Glutamatergic neuron (in vitro differentiated cells): ENCODE measurements at places on chromosomes 6 and 20.

GRCh38 chr6:138377844-138378243, at the start of gene SMIM28:
Gene SMIM28 (plus strand): TSS chr6:138377905. CDS start chr6:138378073, 168 bp downstream.
- no peak for DNase-seq

DNA sequence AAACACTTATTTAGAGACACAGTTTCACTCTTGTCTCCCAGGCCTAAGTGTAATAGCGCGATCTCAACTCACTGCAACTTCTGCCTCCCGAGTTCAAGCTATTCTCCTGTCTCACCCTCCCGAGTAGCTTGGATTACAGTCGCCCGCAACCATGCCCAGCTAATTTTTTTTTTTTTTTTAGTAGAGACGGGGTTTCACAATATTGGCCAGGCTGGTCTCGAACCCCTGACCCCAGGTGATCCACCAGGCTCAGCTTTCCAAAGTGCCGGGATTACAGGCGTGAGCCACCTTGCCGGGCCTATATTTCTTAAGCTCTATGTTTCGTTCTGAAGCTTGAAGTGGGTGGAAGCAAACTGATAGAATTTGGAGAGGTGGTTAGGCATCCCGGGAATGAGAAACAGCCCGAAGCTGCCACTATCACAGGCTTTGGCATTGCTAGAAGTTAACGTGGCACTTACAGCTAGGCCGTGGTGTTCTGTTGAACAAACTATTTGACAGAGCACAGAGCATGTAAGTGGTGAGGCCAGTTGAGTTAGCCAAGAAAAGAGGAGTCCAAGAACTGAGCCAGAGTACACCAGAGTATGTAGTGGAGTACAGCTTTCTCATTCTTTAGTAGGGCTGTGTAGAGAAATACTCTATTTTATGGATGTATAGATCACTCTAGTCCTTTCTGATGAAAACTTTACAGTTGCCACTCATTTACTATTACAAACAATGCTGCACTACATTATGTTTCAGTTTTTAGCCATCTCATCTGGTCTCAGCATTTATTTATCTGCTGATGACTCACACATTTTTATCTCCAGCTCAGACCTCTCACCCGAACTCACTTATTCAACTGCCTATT, 62.0 kb upstream of the HFE start:
- no peak for DNase-seq

GRCh38 chr20:39268981-39269461, 306.9 kb downstream of the DHX35 start:
- peak; percentile 85 for DNase-seq

- DNase-seq = no peak
Measured at GRCh38 chr6:84514089-84514971, 250.1 kb downstream of the TBX18 start.

DNA sequence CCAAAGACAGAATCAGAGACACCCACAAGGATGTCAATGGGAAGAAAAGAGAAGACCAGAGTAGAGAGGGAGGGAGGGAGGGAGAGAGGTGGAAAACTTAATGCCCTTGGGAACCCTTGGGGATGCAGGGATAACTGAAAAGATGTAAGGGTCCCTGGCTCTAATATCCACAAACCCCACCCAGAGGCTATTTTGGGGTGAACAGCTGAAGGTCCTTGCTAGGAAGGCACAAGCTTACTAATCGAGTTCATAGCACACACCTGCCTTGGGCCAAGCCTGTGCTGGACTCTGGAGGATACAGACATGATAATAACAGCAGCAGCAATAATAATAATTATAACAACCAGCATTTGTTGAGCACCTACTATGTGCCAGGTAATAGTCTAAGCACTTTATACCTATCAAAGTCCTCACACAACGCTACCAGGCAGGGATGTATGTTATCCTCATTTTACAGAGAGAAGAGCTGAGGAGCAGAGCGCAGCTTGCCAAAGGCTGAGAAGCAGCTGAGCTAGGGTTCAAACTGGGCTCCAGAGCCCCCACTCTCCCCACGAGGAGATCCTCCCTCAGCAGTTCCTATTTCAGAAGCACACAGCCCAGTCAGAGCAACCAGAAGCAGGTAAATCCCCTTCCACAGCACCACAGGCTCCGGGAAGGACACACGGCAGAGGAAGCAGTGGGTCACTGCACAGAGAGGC, 174.2 kb downstream of the ANKRD60 start:
- no peak for DNase-seq
